ENCODE measurements at places on chromosomes 11 and 22.
A peak's percentile ranks its signal among the peaks of the same experiment; 100 is the strongest.

DNA sequence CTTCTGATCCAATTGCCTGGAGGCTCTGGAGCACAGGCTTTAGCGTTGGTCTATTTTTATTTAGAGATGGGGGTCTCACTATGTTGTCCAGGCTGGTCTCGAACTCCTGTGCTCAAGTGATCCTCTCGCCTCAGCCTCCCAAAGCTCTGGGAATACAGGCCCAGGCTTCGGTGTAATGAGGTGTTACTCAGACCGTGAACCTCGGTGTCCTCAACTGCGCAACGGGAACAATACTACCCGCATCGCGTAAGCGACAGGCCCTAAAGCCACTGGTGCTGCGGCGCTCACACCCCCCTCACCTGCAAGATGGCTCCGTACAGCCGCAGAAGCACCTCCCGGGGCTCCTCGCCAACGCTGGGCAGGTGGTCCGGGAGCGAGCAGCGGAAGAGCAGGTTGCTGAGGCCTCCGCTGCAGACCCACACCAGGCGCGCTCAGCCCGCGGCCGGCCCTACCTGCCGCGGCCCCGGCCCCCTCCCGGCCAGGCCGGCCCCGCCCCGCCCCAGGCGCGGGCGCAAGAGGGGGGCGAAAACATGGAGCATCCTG is 628 bp downstream of the CHKB start:
- DNase-seq, result peak; percentile 24

DNA sequence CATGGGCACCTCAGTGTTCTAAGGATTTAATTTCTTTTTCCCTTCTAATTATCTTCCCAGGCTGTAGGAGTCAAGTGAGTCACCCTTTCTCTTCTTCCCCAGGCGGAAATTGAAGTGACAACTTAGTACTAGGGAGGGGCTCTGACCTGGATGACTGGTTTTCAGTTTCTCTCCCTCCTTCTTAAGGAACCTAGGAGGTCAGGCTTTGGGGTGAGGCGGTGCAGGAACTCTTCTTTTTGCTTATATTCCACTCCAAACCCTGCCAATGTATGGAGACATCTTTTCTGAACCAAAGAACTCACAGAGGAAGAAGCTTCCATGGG is 12.6 kb downstream of the ZDHHC5 start:
- no peak for DNase-seq

DNA sequence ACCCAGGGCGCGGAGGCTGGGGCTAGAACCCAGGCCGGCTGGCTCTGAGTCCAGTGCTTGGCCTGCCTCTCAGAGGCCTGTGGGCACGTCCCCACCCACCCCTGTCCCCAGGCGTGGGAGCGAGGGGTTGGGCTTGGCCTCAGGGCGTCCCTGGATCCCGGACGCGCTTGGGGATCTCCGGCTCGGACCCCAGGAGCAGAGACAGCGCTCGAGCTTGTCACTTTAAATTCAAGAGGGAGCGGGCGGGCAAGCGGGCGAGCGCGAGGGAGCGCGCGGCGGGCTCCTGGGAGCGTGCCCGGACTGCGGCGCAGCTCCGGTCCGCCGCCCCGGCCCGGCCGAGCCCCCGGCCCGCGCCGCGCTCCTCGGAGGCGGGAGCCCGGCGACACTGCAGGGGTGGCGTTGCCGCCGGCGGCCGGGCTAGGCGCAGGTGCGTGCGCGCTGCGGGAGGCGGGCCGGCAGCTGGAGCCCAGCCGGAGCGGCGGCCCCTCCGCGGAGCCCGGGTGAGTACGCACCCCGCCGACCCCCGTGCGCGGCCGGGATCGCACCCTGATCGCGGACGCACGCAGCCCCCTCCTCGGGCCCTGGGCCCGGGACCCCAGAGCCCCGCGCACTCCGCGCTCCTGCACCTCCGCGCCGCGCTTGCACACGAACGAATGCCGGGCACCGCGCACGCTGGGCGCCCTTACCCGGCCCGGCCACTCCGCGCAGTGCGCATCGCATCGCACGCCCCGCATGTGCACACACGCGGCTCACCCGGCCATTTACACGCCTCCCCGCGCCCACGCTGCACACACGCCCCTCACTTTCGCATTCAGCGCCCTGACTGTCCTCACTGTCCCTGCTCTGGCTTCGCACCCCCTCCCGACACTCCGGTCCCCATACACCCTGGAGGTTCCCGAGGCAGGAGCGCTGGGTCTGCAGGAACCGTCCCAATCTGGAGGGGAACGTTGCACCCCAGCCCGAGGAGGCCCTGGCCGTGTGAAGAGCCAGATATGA is at the start of gene SYT12:
Gene SYT12 (plus strand): TSS at position 174 of the 996 bp plus-strand sequence. CDS start 7,011 bp downstream, outside the sequence.
- DNase-seq, result no peak

DNA sequence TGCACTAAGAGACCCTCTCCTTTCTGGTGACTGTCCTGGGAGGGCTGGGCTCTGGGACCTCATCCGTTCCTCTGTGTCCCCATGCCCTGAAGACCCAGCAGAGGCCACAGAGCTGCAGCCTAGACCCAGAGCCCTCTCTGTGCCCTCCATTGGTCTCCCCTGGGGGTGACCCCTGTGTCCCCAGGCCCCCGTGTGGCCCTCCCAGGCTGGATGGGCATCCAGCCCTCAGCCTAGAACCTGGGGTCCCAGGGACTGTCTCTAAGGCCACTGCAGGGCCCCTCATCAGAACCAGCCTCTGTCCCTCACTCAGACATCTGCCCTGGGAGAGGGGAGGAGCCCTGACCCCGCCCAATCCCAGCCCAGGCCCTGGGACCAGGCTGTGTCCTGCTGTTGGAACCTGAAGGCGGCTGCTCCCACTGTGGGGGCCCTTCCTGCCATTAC is 5.7 kb downstream of the IGLL1 start:
- no peak for DNase-seq

- DNase-seq, result no peak
Observed at GRCh38 chr11:26519469-26519868, 52.6 kb downstream of the MUC15 start.
